ENCODE measurements at places on chromosomes 5 and 9. TPM values are rescaled to one million over a fixed set of nuclear protein-coding genes. Genes with fewer than 3 reads are reported as not detected.
A peak's percentile ranks its signal among the peaks of the same experiment; 100 is the strongest.

- no peak for DNase-seq
- H3K4me1 ChIP-seq = no peaks in the 10 kb centered on the region
- no peaks in the 10 kb centered on the region for H3K36me3 ChIP-seq
- no peaks in the 10 kb centered on the region for H3K27me3 ChIP-seq
Measured at GRCh38 chr5:79173626-79174025, 62.0 kb downstream of the BHMT start.

DNA sequence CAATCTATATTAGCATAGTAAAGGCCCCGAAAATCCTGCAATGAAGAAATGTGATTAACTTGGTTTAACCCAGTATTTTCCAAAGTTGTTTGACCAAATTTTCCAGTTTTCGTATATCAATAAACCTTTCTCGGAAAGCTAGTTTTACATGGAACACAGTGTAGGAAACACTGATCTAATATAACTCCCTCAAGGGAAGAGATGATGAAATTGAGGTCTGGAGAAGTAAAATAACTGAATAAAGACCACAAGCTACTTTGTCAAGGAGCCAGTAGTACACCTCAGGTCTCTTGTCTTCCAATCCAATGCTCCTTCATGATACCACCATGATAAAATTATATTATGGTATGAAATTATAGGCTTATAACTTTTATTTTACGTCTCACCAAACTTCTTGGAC, 118.1 kb upstream of the TARS1 start:
- H3K27me3 ChIP-seq = no peaks in the 10 kb centered on the region
- H3K4me3 ChIP-seq = no peak overlapping the region
- no peaks in the 10 kb centered on the region for H3K4me1 ChIP-seq
- H3K27ac ChIP-seq = no peak overlapping the region

GRCh38 chr9:16626577-16627130, 243.8 kb downstream of the BNC2 start:
- H3K27ac ChIP-seq = no peak overlapping the region
- H3K4me1 ChIP-seq = no peaks in the 10 kb centered on the region
- H3K27me3 ChIP-seq = peaks cover 2% of the 10 kb centered on the region
- no peak overlapping the region for H3K4me3 ChIP-seq
- no peaks in the 10 kb centered on the region for H3K36me3 ChIP-seq

GRCh38 chr5:105015098-105015497, 1452.5 kb upstream of the NUDT12 start:
- no peaks in the 10 kb centered on the region for H3K27me3 ChIP-seq
- DNase-seq = no peak
- no peak overlapping the region for H3K27ac ChIP-seq
- no peak overlapping the region for H3K4me3 ChIP-seq

DNA sequence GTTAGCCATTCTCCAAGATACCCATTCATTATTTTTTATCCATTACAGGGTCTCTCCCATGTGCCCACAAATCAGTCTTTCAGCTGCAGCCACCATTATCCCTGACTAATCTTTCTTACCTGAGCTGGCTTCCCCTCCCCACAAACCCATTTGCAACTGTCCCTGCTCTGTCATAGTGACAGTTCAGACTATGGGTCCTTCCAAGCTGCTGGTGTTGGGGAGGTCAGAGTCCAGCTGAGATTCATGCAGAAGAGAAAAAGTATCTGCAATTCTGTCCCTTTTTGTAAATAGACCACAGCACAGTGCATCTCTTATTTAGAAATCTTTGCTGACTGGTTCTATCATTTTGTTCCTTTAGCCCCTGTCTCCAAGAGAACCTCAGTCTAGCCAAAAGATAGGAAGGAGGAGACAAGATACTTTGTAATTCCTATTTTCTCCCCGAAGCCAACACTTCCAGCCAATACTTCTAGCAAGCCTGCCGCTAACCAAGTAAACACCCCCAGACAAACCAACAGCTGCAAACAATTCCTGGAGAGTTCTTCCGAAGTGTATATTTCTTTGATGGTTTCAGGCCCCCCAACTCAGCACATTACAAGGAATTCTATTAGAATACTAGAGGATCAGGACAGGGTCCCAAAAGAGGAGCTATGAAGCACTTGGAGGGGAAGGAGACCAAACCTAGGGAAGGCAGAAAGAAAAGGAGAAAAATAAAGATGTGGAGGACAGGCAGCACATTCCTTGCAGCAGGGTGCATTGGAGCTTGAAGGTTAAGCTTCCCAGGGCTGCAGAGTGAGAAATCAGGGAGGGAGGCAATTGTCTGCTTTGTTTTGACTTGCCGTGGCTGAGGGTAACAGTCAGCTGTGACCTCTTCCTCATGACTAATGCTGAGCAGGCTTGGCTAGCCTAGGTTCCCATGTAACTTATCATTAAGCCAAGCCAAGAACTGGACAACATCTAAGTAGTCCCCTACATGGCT, 148.5 kb downstream of the SGCD start:
- H3K27ac ChIP-seq = no peak overlapping the region
- no peaks in the 10 kb centered on the region for H3K4me1 ChIP-seq
- no peak for DNase-seq
- no peaks in the 10 kb centered on the region for H3K36me3 ChIP-seq

DNA sequence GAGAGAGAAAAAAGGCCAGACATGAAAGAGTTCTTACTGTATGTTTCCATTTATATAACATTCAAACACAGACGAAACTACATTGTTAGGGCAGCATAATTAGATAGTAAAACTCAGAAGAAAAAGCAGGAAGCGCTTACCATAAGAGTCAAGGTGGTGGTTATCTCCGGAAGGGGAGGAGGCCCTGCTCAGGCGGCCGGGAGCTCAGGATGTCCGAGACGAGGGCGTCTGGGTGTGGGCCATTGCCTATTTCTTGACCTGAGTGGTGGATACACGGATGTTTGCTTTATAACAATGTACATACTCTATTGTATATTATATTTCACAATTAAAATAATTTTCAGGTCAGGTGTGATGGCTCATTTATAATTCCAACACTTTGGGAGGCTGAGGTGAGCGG, 80.9 kb upstream of the COL5A1 start:
- no peaks in the 10 kb centered on the region for H3K4me1 ChIP-seq
- H3K27ac ChIP-seq = no peak overlapping the region
- H3K27me3 ChIP-seq = no peaks in the 10 kb centered on the region
- no peak overlapping the region for H3K4me3 ChIP-seq
- H3K36me3 ChIP-seq = no peaks in the 10 kb centered on the region
- DNase-seq = no peak

- no peak overlapping the region for H3K27ac ChIP-seq
- no peak for DNase-seq
- no peaks in the 10 kb centered on the region for H3K36me3 ChIP-seq
- H3K27me3 ChIP-seq = no peaks in the 10 kb centered on the region
Measured at GRCh38 chr5:113311301-113311700, 123.5 kb downstream of the TSSK1B start.

DNA sequence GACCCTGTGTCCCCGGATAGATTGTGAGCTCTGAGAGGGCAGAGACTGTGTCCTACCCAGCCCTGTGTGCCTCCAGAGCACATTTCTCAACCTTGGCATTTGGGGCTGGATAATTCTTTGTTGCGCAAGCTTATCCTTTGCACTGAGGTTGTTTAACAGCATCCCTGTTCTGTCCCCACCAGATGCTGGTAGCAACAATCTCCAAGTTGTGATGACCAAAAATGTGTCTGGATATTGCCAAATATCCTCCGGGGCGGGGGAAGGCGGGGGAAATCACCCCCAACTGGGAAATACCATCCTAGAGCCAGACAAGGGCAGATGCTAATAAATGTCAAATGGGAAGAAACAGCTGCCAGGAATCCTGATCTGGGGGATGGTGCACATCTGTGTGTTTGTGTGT, 24.0 kb upstream of the TNIP1 start:
- DNase-seq = no peak
- H3K27me3 ChIP-seq = no peaks in the 10 kb centered on the region
- H3K4me3 ChIP-seq = no peak overlapping the region
- H3K27ac ChIP-seq = no peak overlapping the region
- peaks cover 8% of the 10 kb centered on the region for H3K4me1 ChIP-seq

DNA sequence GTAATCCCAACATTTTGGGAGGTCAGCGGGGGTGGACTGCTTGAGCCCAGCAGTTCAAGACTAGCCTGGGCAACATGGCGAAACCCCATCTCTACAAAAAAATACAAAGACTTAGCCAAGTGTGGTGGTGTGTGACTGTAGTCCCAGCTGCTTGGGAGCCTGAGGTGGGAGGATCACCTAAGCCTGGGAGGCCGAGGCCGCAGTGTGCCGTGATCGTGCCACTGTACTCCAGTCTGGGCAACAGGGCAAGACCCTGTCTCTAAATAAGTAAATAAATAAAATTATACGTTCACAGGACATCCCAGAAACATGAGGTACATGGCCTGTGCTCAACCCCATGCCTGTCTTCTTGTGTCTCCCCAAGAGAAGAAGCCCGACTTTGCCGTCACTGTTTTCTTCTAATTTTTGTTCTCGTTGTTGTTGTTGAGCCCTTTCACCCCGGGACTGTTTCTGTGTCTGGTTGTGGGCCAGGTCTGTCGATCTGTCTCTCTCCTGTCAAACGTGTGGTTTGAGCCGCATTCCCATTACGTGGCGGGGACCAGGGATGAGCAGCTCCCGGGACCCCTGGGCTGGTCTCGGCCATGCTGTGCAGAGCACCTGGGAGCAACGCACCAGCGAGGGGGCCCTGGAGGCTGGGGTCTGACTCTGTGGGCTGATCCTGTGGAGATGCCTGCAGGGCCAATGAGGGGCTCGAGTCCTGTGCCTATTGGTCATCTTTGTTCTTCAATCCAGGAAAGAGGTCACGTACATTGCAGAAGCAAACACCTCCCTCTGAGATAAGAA, 32.2 kb downstream of the NACC2 start:
- no peaks in the 10 kb centered on the region for H3K27me3 ChIP-seq
- DNase-seq = no peak
- no peak overlapping the region for H3K4me3 ChIP-seq
- no peaks in the 10 kb centered on the region for H3K4me1 ChIP-seq
- H3K27ac ChIP-seq = no peak overlapping the region

- H3K27ac ChIP-seq = no peak overlapping the region
- no peaks in the 10 kb centered on the region for H3K27me3 ChIP-seq
- no peaks in the 10 kb centered on the region for H3K36me3 ChIP-seq
Measured at GRCh38 chr9:75064307-75065025, 23.5 kb downstream of the NMRK1 start.

DNA sequence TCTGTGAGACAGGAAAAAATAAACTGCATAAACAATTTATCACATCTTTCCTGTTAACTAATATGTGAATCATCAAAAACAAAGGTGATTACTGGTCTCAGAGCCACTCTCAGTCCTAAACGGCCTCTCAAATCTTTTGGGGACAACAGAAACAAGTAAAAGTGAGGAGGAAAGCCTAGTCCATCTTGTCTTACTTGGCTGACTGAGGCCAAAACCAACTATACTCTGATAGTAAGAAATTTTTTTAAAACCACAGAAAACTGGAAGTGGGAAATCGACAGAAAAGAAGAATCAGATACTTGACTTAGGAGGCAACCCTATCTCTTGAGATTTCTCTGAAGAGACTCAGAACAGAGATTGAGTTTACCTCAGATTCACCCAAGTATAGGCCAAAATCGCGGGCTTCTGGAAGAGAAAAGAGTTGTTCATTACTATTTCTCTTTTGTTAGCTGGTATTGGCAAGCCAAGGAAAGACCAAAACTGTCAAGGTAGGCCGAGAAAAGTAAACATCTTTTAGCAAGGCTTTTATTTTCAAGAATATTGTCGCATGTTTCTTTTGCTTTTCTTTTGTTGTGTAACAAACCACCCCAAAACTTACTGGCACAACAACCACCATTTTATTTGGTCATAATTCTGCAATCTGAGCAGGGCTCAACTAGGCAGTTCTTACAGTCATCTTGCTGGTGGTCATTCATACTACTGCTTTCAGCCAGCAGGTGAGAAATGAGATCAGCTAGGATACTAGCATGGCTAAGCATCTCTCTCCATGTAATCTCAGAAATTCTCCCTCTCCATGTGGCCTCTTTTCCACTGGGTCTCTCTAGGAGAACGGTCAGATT, 46.1 kb downstream of the RFX3 start:
- peak overlapping the region; percentile 4 for H3K4me3 ChIP-seq
- peaks cover 43% of the 10 kb centered on the region for H3K4me1 ChIP-seq
- peak overlapping the region; percentile 97 for H3K27ac ChIP-seq
- no peaks in the 10 kb centered on the region for H3K27me3 ChIP-seq

DNA sequence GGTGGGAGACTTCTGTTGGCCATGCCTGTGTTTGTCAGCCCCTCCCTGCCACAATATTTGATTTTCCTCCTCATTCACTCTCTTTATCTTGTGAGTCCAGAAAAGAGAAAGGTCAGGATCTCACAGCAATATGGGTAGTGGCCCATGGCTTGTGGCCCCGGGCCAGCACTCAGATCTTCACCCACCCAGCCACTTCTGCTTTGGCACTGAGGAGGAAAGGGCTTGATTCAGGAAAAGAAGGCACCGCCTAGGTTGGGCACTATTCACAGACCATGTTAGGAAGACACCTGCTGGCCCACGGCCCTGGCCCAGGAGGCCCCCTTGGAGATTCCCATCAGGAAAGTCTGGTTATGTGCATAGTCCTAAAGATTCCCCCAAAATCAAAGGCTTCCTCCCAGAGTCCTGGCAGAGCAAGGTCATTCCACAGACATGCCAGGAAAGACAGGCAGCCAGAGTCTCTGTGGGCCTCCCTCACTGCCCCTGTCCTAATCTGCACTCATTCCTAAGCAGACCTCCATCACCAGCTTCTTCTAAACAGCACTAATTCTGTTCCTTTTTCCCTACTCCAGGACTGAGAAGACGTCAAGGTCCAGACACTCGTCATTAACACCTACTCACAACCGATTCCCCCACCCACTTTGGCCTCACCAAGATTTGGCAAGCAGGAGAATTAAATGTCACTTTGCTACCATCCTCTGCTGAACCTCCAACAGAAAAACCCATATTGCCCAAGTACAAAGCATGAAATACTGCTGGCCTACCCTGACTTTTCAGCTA, 179.3 kb downstream of the DEPDC1B start:
- peak overlapping the region; percentile 96 for H3K27ac ChIP-seq
- no peak for DNase-seq
- H3K4me3 ChIP-seq = peak overlapping the region; percentile 78
- H3K36me3 ChIP-seq = peaks cover 2% of the 10 kb centered on the region
- H3K27me3 ChIP-seq = no peaks in the 10 kb centered on the region

DNA sequence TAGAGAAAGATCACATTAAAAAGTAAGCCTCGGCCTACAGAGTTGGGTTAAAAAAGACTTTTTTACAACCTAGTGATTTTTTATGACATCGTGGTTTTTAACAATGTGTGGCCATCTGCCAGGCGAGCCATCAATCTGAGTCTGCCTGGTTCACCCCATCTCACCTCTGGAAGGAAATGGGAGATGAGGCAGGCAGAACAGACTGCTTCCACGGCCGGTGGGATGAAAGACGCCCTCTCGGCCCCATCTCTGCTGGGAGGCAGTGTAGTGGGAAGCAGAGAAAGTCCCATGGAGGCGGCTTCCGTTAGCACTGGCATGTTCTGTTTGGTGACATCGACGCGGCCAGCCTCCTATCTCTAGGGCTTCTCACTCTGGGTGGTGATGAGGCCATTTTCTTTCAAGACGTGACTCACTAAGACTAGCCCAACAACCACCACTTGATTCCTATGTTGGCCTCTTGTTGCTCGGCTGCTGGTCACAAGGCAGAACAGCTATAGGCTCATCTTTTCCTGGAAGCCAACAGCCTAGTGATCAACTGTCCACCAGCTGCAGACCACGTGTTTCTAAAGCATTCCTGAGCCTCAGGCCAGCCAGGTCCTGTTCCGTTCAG, 132.4 kb upstream of the OTULINL start:
- no peak overlapping the region for H3K4me3 ChIP-seq
- no peaks in the 10 kb centered on the region for H3K27me3 ChIP-seq
- peak overlapping the region; percentile 74 for H3K27ac ChIP-seq
- H3K4me1 ChIP-seq = peaks cover 25% of the 10 kb centered on the region

The RHOBTB3 gene
- 8.0 TPM for total RNA-seq

The FAM53C gene
- 31.3 TPM for total RNA-seq

The SKIC3 gene
- total RNA-seq = 57.0 TPM

The SKP2 gene
- 49.7 TPM for total RNA-seq

The CDO1 gene
- total RNA-seq = not detected

The PCDHB7 gene
- not detected for total RNA-seq

The NSD1 gene
- 49.9 TPM for total RNA-seq

The MARCHF11 gene
- not detected for total RNA-seq
